M059J (cell line): ENCODE measurements at places on chromosomes 3 and 15. TPM values are rescaled to one million over a fixed set of nuclear protein-coding genes. Genes with fewer than 3 reads are reported as not detected.

- no peak for DNase-seq
Observed at GRCh38 chr15:91488452-91488851, 365.1 kb upstream of the SLCO3A1 start.

The BCL2A1 gene
- 0.10 and 0.69 TPM in 2 replicates for total RNA-seq

- DNase-seq = peak; percentile 53
Observed at GRCh38 chr15:60155661-60156060, 151.6 kb downstream of the FOXB1 start.

- no peak for DNase-seq
Observed at GRCh38 chr3:86934851-86935250, 56.1 kb downstream of the VGLL3 start.

- peak; percentile 85 for DNase-seq
Observed at GRCh38 chr15:23565395-23566070, at the start of gene MKRN3. Gene MKRN3 (plus strand): TSS chr15:23565674. CDS start chr15:23565783, 109 bp downstream.
